ENCODE measurements at places on chromosomes 5 and 9. TPM values are rescaled to one million over a fixed set of nuclear protein-coding genes. Genes with fewer than 3 reads are reported as not detected.
A peak's percentile ranks its signal among the peaks of the same experiment; 100 is the strongest.

DNA sequence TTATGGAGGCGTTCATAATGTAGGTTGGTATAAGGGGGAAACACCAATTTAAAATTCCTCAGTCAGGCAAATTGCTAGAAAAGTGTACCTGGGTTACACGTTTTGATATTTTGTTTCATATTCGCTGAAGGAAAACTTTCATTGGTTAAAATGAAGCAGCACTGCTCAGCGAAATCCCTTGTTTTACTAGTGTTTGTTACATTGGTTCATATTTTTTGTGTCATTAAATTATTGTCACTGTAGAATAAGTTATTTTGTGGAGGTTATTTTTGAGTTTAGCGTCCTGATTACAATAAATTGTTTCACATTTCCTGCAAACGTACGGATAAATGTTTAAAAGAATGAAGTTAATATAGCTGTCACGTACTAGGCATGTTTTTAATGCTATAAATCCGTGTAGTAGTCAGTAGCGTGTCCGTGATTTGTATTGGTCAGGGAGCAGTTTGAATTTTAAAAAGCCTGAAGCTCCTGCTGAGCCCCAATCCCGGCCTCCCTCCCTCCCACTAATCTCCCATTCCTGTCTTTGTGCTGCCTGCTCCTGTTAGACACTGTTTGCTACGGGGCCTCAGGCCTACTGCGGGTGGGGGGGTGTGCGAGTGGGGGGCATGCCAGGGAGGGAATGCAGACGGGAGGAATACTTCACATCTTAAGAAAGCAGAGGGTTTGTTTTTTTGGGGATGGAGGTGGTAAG is 2.0 kb downstream of the NIPBL start:
- no peak for DNase-seq
- H3K4me3 ChIP-seq: peak overlapping the region; percentile 92
- peak overlapping the region; percentile 97 for H3K27ac ChIP-seq
- H3K27me3 ChIP-seq: no peaks in the 10 kb centered on the region
- peaks cover 49% of the 10 kb centered on the region for H3K4me1 ChIP-seq

The GRXCR2 gene
- not detected for total RNA-seq

The PDE6A gene
- not detected for total RNA-seq

The DAPK1 gene
- 3.5 TPM for total RNA-seq

The FAM219A gene
- total RNA-seq: 16.9 TPM

DNA sequence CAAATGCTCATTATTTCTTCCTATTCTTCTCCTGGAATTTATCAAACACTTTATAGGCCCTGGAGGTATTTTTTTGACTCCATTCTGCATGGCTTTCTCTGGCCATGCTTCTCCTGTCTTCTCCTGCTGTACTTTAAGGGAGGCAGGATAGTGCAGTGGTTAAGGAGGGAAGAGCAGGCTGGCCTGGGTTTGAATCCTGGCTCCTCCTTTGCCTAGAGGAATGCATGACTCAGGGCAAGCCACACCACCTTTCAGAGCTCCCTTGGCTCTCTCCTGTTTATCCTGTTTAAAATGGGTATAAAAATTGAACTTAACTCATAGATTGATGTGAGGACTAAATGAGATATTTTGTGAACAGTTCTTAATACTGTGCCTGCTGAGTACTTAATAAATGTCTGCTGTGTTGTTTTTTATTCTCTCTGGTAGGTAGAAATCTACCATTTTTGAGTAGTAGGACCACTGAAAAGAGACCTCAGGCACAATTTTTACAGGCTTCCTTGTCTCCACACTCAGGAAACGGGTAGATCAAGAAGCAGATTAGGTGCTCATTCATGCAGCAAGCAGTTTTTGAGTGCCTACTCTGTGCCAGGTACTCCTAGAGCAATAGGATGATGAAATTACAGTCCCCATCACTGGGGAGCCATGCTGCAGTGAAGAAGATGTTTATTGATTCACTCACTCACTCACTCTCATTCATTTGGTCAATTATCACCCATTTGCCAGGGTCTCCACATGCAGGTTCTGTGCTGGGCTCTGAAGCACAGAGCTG is 32.7 kb upstream of the ARAP3 start:
- H3K4me3 ChIP-seq: no peak overlapping the region
- H3K27me3 ChIP-seq: peaks cover 7% of the 10 kb centered on the region
- no peaks in the 10 kb centered on the region for H3K4me1 ChIP-seq

DNA sequence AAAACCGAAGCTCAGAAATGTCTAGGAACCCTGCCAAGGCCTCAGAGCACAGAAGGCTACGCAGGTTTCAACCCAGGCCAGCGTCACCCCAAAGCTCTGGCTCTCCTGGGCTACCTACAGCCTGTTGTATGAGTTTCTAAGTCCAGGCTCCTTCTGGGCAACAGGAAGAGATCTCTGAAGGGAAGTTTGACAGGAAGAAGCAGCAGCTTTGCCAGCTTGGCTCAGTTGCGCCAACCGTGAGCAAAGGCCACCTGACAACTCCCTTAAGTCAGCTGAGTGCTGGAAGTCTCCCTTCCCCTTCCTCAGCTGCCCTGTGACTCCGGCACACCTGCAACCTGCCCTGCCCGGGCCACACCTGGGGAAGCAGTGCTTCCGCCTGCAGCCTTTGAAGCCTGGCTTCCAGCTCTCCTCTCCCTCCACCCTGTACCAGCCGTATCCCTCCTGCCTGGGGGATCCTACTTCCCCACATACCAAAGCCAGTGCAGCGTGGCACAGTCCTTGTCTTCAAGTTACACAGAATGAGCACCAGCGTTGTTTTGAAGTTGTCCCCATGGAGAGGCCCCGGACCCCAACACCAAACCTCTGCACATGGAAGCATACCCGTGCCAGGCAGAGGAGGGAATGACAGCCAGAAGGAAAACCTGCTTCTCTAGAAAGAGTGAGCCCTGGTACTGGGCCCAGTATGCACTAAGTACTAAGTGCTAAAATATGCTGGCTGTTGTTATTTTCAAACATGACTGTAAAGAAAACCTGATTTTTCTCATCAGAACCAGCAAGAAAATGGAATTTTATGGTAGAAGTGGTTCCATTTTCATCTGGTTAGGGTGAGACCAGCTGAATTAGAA is 36.5 kb downstream of the SHB start:
- H3K27ac ChIP-seq: no peak overlapping the region
- no peaks in the 10 kb centered on the region for H3K4me1 ChIP-seq
- no peaks in the 10 kb centered on the region for H3K36me3 ChIP-seq
- no peak for DNase-seq

The ANKRD31 gene
- 0.52 TPM for total RNA-seq

DNA sequence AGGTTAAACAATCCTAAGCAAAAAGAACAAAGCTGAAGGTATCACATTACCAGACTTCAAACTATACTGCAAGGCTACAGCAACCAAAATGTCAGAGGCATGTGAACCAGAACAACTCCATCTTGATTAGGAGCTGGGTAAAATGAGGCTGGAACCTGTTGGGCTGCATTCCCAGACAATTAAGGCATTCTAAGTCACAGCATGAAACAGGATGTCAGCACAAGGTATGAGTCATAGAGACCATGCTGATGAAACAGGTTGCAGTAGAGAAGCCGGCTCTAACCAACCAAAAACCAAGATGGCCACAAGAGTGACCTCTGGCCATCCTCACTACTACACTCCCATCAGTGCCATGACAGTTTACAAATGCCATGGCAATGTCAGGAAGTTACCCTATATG is 252.0 kb downstream of the RASEF start:
- DNase-seq: no peak
- no peaks in the 10 kb centered on the region for H3K27me3 ChIP-seq
- H3K4me1 ChIP-seq: no peaks in the 10 kb centered on the region
- no peak overlapping the region for H3K27ac ChIP-seq
- H3K36me3 ChIP-seq: no peaks in the 10 kb centered on the region

DNA sequence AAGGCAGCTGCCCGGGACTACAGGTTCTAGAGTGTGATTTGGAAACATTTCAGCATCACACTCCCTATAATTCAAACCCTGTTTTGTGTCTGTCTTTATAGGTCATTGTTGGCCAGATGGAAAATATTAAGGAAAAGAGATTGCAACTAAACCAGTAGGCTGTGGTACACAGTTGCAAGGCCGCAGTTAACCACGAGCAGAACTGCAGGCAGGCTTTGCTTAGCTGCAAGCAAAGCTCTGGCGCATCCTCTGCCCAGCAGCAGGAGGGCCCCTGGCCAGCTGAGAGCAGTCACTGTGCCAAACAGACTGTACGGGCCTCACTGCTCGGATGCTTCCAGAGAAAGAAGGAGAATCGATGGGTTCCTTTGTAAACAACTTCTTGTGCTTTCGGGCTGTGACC is 204.5 kb downstream of the DENND1A start:
- no peaks in the 10 kb centered on the region for H3K4me1 ChIP-seq
- H3K27me3 ChIP-seq: no peaks in the 10 kb centered on the region
- DNase-seq: no peak
- H3K27ac ChIP-seq: no peak overlapping the region

DNA sequence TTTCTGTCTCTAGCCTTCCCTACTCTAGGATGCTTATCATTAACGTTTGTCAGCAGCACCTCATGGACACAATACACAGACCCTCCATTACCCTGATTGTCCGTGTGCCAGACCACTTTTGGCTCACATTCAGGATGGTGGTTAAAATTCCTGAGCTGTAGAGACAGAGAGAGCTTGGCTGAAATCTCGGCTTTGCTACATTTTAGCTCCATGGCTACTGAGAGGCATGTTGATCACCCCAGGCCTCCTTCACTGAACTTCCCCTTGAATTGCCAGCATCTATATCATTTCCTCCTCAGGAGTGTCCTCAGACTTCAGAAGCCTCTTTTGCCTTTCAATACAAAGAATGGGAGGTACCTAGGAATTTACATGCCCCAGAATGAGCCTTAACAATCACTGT is 104.7 kb upstream of the ISL1 start:
- no peaks in the 10 kb centered on the region for H3K4me1 ChIP-seq
- no peaks in the 10 kb centered on the region for H3K27me3 ChIP-seq
- no peak overlapping the region for H3K27ac ChIP-seq

The AHRR gene
- total RNA-seq: 4.5 TPM

- no peak for DNase-seq
- no peak overlapping the region for H3K27ac ChIP-seq
- no peaks in the 10 kb centered on the region for H3K36me3 ChIP-seq
- H3K4me3 ChIP-seq: no peak overlapping the region
- H3K27me3 ChIP-seq: no peaks in the 10 kb centered on the region
Measured at GRCh38 chr9:81499021-81499454, 190.3 kb downstream of the TLE1 start.

The DAB2IP gene
- total RNA-seq: not detected

DNA sequence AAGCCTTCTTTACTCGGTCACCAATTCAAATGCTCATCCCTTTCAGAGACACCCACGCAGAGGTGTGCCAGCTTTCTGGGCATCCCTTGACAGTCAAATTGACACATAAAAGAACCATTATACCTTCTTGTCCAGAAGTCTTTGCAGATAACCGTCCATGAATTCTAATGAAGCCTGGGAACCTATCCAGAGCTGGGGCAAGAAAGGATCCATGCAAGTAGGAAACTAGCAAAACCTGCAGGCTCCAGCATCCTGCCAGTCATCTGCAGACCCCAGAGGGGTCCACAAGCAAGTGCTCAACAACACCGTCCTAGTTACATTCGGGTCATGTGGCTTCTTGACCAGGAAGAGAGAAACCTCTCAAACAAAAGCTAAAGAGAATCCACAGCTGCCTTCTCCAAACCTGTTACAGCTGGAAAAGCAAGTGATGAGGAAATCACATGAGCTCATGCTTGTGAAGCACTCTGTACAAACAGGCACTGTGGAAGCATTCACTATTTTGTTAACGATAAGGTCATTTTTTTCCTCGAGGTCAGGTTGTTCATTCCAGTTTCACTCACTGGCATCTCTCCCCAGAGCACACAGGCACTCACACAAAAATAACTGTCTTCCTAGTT is 80.2 kb upstream of the DMRT1 start:
- H3K27ac ChIP-seq: no peak overlapping the region
- no peaks in the 10 kb centered on the region for H3K36me3 ChIP-seq
- DNase-seq: no peak

DNA sequence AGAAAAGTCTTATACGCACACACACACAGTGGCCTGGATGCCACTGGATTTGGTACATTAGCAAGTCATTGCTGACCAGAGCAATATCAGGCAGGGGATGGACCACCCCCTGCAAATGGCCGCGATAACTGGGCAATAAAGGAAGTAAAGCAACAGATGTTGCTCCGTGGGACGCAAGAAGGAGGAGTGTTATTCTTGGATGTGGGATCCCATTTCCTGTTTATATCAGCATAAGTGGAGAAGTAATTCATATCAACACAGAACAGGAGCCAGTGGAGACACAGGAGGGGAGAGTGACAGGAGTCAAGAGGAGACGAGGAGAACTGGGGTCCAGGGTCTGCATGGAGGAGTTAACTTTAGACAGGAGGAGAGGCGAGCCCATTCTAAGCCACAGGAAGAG is 18.4 kb downstream of the RUFY1 start:
- no peak overlapping the region for H3K4me3 ChIP-seq
- no peaks in the 10 kb centered on the region for H3K4me1 ChIP-seq
- no peaks in the 10 kb centered on the region for H3K27me3 ChIP-seq
- DNase-seq: no peak

GRCh38 chr5:15249152-15249551 is 250.8 kb upstream of the FBXL7 start:
- H3K27me3 ChIP-seq: no peaks in the 10 kb centered on the region
- H3K36me3 ChIP-seq: no peaks in the 10 kb centered on the region
- no peaks in the 10 kb centered on the region for H3K4me1 ChIP-seq
- H3K27ac ChIP-seq: no peak overlapping the region

DNA sequence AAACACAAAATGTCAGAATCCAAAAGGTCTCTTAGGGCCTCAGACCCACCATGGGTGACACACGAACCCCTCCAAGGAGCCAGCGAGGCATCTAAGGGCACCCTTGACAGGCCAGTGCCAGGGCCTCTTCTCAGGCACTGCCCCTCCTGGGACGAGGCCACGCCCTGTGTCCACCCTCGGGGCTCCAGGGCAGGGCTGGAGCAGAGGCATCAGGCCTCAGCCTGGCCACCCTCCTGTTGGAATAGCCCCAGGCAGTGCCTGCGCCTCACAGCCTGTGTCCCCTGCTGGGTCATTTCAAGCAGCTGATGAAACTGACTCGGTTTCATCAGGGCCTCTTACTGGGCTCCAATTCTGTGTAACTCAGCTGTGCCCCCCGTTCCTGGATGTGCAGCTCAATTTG is 32.8 kb upstream of the SUSD3 start:
- H3K27ac ChIP-seq: peak overlapping the region; percentile 87
- H3K4me1 ChIP-seq: peaks cover 77% of the 10 kb centered on the region
- no peaks in the 10 kb centered on the region for H3K27me3 ChIP-seq
- no peak overlapping the region for H3K4me3 ChIP-seq

All from CD4-positive, CD25-positive, alpha-beta regulatory T cell (primary cell).